Fibroblast of lung (primary cell): ENCODE measurements at places on chromosomes 3 and 15. TPM values are rescaled to one million over a fixed set of nuclear protein-coding genes. Genes with fewer than 3 reads are reported as not detected.

The MAP2K5 gene
- 5.7 TPM in 2 replicates for polyA plus RNA-seq

The STAC gene
- polyA plus RNA-seq, result 3.1 and 7.4 TPM in 2 replicates

- DNase-seq, result no peak
These were observed 51.9 kb downstream of the NKIRAS1 start for GRCh38 chr3:23864931-23865330.

GRCh38 chr15:39513936-39514335 is 66.9 kb upstream of the THBS1 start:
- no peak for DNase-seq

DNA sequence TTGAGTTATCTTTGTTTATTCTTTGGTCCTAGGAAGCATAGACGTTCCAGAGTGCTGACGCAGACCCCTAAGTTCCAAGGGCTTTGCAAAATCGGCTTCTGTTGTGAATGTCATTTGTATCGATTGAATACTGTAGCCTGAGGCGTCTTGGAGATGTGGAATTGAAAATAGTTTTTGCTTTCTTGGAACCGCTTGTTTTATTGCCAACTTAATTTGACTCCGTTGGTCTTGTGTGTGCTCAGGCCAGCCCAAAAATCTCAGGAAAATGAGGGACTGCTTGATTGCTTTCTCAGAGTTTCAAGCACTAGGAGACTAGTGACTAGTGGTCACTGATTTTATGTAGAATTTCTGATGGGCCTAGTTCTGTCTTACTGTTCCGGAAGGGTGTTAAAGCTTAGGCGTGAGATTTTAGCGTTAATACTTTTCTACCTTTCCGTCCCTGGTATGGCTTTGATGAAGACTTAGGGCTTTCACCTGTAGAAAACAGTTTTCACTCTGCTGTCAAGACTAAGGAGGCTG is 263 bp upstream of the UTS2B start:
- peak; percentile 91 for DNase-seq

- DNase-seq, result peak; percentile 26
These were observed 32.4 kb upstream of the SLC6A11 start for GRCh38 chr3:10783360-10784351.

GRCh38 chr15:99009741-99010330 is 2.2 kb upstream of the PGPEP1L start:
- DNase-seq, result peak; percentile 16

- DNase-seq, result peak; percentile 79
These were observed 21.6 kb downstream of the ACSBG1 start for GRCh38 chr15:78212546-78213424.

GRCh38 chr3:100261485-100261903 is 702 bp downstream of the TBC1D23 start:
- DNase-seq, result no peak

GRCh38 chr15:62320259-62320658 is 155.2 kb upstream of the C2CD4B start:
- no peak for DNase-seq

- no peak for DNase-seq
These were observed 13.9 kb upstream of the FRG2C start for GRCh38 chr3:75650191-75650590.
